ENCODE measurements at places on chromosomes 6 and 20. TPM values are rescaled to one million over a fixed set of nuclear protein-coding genes. Genes with fewer than 3 reads are reported as not detected.

The PARD6B gene
- 4.7 TPM for total RNA-seq

DNA sequence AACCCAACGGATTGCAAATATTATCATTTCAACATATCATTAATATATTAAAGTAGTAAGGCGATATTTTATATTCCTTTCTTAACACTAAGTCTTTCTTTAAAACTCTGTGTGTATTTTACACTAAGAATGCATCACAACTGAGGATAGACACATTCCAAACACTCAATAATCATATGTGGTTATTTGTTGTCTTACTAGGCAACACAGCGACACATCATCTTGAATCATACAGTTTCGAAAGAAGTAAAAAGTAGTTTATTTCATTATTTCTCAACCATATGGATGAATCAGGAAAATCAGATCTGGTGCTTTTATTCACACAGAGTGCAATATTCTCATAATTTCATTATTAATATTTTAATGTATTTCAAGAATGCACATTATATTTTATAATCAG, 662.4 kb downstream of the EPHA7 start:
- DNase-seq, result no peak

GRCh38 chr6:84599991-84600390, 164.4 kb downstream of the TBX18 start:
- DNase-seq, result no peak

DNA sequence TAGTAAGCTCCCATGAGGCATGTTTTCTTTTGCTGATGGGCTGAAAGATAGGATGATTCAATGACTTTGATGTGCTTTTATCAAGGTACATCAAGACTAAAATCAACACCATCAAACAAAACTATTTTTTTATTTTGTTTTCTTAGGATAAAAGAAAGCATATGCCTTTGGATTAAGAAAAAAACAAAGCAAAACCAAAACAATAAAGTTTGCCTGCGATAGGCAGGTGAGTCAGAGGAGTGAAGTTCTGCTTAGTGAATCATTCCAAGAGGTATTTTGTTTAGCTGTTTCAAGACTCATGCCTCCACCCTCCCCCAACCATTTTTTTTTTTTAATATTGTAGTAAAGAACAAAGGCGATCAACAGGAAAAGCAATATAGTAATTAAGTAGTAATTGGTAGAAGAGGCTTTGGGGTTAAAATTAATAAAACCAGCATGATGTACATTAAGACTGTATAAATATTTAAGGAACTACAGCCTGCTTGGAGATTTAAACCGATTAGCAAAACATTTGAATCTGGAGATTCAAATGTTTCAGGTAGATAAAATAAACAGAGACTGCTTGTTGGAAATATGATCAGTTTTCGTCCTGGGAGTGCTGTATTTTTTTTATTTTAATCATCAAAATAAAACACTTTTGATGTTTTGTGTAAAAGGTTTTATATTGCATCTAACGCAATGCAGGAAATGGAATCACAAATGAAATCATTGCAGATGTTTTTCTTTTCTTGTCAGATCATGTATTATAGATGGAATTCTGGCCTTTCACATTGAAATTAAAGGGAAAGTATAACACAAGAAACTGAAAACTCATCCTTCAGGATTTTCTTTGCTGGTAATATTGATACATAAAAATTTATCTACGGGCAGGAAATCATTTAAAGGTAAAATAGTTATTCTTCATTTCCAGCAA, 482.3 kb upstream of the MANEA start:
- DNase-seq, result no peak

DNA sequence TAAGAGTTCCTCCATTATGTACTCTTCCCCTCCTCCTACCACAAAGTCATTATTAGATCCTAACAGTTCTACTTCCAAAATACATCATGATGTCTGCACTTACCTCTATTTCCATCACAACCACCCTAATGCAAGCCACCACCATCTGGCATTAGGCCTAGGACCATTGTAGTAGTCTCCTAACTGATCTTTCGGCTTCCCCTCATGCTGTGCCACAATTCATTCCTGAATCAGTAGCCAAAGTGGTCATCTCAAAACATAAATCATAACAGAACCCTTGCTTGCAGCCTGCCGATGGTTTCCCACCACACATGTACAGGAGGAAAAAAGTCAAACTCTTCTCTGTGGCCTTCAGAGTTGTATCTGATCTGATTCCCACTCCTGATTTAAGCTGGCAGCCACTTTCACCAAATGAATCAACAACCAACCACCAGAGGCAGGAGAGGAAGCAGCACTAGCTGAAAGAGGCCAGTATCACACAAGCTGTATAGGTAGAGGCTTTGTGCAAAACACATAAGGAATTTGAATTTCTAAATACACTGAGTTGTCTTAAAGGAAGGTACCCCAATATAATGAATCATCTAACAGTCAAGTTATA, 26.1 kb downstream of the FAM184A start:
- no peak for DNase-seq

The NOX3 gene
- total RNA-seq, result not detected

- DNase-seq, result no peak
These were observed 43.6 kb upstream of the IYD start for GRCh38 chr6:150325066-150325772.

The CGAS gene
- total RNA-seq, result 8.3 TPM

DNA sequence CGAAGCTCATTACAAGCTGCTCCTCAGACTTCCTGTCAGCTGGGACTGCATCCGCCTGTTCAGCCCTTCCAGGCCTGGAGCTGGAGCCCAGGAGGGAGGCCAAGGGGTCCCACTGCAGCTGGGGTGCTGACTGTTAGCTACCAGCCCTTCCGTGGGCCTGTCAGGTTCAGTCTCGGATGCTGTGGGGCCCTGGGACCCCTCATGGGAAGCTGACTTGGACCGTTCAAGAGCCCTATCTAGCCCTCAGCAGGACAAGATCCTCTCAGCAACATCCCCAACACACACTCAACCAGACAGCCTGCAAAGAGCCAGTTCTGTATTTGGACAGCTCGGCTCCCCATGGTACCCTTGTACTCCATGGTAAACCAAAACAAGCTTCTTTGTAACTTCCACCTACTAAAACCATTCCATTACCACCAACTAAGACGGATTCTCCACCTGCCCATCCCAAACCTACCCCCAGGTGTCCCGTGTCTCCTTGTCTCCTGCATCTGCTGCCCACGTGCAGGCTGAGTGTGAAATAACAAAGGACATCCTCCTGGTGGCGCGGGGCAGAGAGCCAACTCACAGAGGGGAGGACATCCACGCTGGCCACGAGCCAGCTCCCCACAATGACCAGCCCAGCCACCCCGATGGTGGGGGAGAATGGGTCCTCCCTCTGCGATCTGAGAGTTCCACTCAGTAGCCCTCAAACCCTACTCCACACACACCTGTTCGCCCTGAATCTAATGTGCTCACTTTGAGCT, 111.2 kb downstream of the TAF4 start:
- DNase-seq, result no peak

- DNase-seq, result no peak
These were observed 40.2 kb upstream of the CD83 start for GRCh38 chr6:14077193-14077867.

GRCh38 chr20:36364506-36364905, 58.4 kb downstream of the DLGAP4 start:
- DNase-seq, result no peak

DNA sequence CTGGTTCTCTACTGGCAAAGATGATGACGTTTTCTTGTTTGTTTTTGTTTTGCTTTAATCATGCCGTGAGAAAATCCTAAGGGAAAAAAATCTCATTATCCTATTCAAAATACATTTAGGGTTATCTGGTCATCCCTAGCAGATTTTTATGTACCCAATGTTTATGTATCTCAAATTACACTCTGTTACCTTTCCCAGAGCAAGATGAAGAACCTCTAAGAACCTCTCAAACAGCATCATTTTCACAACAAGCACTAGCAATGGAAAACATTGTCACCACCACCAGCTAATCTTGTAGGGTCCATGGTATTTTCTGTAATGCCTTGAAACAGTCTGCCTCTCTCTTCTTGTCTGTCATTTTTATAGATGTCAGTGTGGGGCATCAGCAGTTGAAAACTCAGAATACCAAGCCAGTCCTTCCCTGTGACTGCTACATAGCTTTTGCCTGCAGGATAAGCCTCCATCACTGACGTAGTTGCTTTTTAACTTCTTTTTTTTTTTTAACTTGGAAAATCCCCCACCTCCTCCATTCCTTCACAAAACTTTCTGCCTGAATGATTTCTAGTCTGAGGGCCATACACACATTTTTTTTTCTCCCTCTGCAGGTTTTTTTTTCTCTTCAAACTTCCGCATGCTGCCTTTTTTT, 2.4 kb upstream of the SNAP25 start:
- DNase-seq, result no peak

The POPDC3 gene
- total RNA-seq, result not detected

DNA sequence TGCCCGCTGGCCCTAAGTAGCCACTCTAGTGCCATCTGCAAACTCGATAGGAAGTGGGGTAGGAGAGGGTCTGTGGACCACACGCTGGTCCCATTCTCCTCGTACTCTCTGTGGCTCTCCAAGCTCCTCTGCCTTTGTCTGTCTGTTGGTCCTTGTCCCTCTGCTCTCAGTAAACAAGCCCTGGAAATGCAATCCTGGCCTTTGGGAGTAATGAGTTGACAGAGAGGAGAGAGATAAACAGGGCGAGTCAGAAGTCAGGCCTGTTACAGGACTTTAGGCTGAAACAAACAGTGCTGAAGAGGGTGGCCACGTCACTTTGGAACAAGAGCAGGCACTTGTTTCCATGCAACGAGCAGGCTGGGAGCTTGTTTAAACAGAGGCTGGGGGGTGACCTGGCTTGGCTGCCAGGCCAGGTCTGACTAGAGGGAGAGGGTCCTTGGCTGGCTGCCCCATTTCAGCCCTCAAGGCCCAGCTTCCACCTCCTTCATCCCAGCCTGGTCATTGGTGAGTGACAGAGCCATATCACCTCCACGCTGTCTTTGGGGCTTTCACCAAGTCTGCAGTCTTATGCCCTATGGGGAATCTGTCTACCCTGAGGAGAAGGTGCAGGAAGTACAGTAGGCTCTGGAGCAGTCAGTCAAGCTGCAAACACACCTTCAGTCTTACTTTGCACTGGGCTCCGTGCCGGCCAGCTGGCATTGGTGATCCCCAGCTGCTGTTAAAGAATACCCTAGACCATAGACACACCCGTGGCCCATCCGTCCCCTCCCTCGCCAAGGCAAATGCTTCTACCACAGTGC, 22.6 kb downstream of the FOXP4 start:
- no peak for DNase-seq

DNA sequence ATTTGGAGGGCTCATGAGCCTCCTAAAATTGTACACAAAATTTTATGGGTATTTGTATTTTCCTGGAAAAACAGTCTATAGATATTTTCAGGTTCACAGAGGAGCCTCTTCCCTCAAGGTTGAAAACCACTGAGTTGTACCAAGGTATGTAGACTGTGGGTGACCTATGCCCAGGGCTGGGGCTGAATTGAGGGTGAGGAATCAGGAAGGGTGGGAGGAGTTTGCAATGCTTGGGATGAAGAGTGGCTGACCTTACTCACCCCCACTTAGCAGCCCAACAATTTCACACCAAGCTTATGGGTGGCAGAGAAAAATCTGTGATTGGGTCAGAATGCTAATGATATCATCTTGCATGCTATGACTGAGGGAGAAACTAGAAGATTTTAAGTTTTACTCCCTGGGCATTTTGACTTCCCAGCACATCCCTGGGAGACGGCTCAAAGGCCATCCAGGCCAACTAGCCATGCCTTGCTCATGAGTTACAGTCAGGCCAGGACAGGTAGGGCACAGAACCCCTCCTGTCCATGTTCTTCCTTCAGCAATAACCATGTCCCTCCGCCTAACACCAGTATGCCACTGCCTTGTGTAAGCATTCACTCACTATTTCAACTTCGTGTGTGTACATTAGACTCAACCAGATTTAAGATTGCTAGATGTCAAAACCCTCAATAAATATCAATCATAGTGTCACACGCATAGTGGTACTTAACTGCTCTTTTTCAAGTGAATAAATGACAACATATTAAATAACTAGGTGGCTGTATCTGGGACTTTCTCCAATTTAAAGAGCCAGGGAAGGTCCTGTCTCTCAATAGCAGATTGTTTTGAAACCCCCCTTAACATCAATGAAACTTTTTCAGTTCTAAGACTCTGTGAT, 16.6 kb downstream of the ADTRP start:
- DNase-seq, result no peak

GRCh38 chr20:49426395-49426794, 56.1 kb downstream of the KCNB1 start:
- DNase-seq, result no peak

The RAET1L gene
- total RNA-seq, result 8.3 TPM

GRCh38 chr20:48791014-48791413, 36.8 kb downstream of the PREX1 start:
- no peak for DNase-seq

DNA sequence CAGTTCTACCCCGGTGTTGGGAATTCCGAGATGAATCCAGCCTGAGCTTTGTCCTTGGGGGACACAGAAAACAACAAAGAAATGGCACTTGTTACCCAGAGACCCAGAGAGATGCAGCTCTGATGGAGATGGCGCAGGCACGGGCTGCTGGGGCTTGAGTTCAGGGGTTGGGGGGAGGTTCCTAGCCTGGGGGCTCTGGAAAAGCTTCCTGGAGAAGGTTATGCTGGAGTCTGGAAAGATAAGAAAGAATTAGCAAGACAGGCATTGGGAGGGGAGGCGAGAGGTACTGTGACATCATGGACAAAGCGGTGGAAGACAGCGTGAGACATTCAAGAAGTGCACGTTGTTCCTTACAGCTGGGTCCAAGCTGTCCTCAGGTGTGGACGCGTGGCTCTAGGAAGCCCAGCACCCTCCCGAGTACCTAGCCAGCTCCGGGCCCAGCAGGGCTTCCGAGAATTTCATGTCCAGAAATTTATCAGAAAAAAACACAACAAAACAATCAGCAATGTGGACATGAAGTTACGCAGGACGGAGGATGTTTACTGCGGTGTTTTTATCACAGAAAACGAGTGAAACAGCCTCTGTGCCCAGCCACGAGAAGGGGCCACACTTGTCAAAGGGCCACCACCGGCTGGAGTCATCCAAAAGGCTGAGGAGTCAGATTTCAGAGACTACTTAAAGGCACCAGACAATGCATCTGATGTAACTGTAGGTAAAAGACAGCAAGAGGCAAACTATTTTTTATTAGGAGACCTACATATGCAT, 39.5 kb downstream of the C20orf203 start:
- no peak for DNase-seq

The VIP gene
- 68.0 TPM for total RNA-seq

GRCh38 chr6:78593898-78594667, 273.3 kb upstream of the IRAK1BP1 start:
- DNase-seq, result no peak

The GSTA2 gene
- total RNA-seq, result not detected

The GSTA3 gene
- not detected for total RNA-seq

DNA sequence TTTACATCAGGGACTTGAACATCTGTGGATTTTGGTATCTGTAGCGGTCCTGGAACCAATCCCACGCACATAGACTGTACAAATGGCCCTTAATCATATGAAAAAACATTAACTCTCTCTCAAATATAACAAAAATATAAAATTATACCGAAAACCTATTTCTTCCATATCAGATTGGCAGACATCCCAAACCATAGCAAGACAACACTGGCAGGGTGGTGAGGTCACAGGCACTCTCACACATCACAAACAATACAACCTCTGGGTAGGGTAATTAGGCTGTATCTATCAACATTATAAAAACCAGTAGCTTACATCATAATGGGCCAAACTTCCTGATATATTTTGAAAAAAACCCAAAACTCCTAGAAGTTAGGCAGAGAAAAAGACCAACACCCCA, 40.9 kb downstream of the OVOL2 start:
- DNase-seq, result no peak

All from vagina (tissue), 2 donors.